NCI-H2081 treated with DMSO at 0.1 percent for 48 hours (cell line): ENCODE measurements at places on chromosomes 4 and X.

- DNase-seq: no peak
Observed at GRCh38 chr4:168731006-168731636, 234.3 kb downstream of the PALLD start.

DNA sequence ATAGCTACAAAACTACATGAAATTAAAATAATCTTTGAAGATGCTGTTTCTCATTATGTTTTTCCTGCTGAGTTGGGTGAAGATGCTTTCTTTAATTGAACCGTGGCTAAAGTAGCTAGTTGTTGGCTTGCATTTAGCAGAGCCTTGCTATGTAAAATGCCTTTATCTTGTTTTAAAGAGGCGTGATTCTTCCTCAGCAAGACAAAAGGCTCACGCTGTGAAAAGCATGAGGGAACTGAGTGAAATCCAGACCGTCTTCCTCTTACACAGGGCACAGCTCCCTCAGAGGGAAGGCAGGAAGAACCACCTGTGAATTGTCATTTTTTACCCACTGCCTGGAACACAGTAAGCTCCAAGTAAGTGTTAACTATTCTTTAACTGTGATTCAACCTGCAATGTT is 39.0 kb upstream of the ZNF518B start:
- no peak for DNase-seq

GRCh38 chr4:153228512-153229140 is 24.4 kb downstream of the TRIM2 start:
- DNase-seq: no peak

- no peak for DNase-seq
Observed at GRCh38 chr4:78638337-78639172, 87.0 kb downstream of the ANXA3 start.

GRCh38 chrX:66030505-66031317 is 9.2 kb downstream of the VSIG4 start:
- no peak for DNase-seq

- DNase-seq: no peak
Observed at GRCh38 chr4:102808009-102808408, 19.3 kb downstream of the UBE2D3 start.

DNA sequence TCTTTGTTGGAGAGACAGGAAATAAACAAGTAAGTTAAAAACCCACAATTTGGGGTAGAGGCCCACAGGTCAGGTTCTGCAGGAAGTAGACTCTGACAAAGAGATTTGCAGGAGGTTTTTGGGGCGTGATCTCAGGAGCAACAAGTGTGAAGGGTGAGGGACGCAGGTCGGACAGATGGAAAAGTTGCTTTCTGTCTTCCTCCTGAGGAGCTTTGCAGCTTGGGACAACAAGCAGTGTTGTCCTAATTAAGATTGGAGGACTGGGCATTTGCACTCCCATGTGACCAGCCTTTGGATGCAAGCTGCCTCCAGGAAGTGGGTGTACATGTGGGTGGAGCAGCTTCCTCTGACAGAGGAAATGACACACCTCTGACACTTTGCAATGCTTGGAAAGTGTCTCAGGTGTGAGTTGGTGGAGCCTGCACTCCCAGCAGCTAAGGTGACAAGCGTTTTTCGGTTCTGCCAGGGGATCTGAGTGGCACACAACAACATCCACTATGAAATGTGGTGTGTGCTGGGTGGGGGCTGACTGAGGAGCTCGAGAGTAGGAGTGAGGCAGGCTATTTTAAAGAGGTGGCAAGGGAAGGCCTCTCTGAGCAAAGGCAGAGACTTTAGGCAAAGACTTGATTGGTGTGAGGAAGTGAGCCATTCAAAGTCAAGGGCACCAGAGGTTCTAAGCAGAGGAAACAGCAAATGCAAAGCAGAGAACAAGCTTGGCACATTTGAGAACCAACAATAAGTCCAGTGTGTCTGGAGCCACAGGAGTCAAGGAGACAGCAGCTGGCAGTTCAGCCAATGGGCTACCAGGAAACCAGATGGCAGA is 339.8 kb upstream of the GATB start:
- no peak for DNase-seq

DNA sequence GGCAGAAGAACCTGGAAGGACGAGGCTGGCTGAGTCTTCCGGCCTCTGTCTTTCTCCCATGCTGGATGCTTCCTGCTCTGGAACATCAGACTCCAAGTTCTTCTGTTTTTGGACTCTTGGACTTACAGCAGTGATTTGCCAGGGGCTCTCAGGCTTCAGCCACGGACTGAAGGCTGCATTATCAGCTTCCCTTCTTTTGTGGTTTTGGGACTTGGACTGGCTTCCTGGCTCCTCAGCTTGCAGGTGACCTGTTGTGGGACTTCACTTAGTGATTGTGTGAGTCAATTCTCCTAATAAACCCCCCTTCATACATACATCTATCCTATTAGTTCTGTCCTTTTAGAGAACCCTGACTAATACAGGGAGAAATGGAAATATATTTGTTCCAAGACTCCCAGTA is 265.8 kb downstream of the PCDH18 start:
- DNase-seq: no peak

DNA sequence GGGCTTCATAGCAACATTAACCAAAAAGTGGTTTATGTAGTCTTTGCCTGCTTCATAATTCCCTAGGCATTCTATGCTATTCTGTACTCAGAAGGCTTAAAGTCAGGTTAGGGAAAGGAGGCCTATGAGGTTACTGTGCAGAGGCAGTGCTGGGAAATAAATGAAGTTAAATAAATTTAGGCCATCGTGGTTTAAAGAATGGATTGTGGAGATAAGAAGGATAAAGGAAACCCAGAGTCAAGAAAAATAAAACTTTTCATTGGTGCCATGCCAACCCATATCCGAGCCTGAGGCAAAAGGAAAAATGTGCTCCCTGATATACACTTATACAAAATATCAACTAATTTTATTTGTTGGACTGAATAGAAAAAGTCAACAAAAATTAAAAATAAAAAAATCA is 70.2 kb downstream of the AR start:
- no peak for DNase-seq

DNA sequence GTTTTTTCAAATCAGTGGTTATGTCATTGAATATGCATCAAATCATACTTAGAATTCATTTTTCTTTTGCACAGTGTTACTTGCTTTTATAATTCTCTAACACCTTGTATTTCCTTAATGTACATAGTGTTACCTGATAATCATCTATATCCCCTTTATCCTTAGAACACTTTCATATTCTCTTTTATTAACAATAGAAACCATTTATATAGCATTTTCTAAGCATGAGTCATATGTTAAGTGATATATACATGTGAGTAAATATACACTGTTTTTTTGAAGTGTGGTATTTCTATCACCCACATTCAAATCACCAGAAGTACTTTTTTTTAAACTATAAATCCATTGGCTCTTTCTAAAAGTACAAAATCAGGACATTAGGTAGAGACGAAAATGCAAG is 15.3 kb downstream of the EPHA5 start:
- DNase-seq: no peak

DNA sequence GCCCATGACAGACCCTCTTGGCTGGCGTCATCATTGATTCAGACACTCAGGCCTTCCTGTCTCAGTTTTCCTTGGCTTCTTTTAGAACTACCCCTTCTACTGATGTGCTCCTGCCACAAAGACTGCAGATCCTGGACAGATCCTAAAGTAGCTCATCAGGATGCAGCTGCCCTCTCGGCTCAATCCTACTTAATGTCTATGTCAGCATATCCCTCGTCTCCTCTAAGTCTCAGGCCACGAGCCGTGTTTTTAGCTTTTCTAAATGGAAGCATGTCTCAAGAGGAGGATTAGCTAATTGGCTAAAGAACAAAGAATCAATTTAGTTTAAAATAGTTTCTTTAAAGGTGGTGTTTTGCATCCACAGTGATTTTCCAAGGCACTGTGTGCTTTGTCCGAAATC is 447.7 kb downstream of the STIM2 start:
- no peak for DNase-seq

- no peak for DNase-seq
Observed at GRCh38 chr4:148312956-148313490, 129.2 kb downstream of the NR3C2 start.

DNA sequence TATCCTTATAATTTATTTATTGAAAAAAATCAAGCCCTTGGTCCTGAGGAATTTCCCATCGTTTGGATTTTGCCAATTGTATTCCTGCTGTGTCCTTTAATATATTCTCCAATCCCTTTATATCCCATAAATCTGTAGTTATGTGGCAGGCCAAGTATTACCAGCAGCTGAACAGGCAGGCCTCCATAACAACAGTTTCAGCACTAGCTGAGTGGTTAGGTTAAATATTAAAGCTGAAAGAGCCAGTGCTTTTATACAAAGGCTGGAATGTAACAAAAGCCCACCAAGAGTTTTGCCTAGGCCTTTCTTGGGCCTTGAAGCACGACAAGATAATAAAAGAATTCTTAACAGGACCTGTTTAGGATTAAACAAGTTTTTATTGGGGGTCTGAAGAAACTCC is 366.6 kb upstream of the GALNT7 start:
- DNase-seq: no peak

GRCh38 chr4:161172396-161173026 is 991.3 kb downstream of the FSTL5 start:
- no peak for DNase-seq

DNA sequence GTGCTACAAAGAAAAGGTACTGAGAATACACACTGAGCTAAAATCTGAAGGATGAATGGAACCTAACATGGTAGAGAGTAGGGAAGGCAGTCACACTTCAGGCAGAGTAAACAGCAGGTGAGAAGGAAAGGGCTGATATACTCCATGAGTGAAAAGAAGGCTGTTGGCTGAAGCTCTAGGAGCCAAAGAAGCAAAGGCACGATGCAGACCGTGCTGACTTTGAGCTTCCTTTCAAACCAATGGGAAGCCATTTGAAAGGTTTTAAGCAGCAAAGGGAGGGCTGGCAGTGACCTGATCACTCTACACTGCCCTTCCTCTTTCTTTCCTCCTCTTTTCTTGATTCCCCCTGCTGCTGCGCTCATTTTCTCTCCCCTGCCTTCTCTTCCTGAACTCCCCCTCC is 66.4 kb downstream of the TMEM154 start:
- DNase-seq: no peak

- no peak for DNase-seq
Observed at GRCh38 chr4:142648378-142648777, 197.7 kb downstream of the INPP4B start.

- no peak for DNase-seq
Observed at GRCh38 chrX:1545776-1546408, 8.9 kb upstream of the P2RY8 start.

DNA sequence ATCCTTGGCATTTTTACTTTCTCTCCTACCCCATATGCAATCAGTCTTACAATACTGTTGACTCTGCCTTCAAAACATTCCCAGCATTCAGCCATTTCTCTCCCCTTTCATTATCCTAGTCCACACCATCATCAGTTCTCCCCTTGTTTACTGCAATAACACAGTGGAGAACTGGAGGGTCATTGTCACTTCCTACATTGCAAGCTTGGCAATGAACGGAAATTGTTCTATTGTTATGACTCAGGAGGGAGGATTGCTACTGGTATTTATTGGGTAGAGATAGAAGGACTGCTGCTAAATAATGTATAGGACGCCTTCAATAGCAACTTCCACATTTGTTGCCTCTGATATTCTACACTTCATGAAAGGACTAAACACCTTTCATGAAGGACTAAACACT is 231.8 kb downstream of the BANK1 start:
- no peak for DNase-seq

DNA sequence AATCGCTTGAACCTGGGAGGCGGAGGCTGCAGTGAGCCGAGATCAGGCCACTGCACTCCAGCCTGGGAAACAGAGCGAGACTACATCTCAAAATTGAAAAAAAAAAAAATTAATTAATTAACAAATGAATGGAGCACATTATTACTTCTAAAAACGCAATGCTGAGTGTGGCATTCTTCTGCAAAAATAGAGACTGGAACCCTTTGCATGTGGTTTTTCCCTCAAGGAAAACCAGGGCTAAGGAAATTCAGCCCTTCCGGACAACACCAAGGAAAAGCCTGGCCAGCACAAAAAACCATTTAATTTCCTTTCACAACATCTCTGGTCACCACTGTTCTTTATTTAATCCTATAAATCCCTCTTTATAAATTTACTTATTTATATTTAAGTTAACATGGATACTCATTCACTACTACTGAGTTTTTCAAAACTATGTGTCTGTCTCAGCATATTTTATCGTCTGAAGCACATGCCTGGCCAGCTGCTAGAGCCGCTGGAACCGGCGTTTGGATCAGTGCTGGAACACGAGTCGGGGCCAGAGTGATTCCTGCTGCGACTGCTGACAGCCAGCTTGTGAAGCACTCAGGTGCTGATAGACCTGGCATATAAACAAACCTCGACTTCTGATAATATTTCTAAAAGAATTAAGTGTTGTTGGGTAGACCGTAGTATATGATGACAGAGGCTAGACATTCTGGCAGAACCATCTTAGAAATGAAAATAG is 84.5 kb upstream of the WWC2 start:
- DNase-seq: no peak

- no peak for DNase-seq
Observed at GRCh38 chrX:8653956-8654355, 78.0 kb downstream of the ANOS1 start.

DNA sequence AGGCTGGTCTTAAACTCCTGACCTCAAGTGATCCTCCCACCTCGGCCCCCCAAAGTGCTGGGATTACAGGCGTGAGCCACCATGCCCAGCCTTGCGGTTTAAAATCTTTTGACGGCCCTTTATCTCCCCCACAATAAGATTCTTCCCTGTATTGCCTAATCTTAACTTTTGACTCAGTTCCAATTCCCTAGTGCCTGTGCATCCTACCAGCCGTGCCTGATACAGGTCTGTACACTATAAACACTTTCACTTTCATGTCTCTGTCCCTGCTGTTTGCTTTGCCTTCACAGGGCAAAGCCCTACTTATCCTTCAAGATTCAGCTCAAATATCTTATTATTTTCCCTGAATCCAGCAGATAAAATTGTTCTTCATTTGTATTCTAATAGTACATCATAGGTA is 74.6 kb downstream of the WDR44 start:
- no peak for DNase-seq

GRCh38 chrX:97039363-97040029 is 155.8 kb downstream of the RPA4 start:
- no peak for DNase-seq

GRCh38 chr4:34534916-34535315 is 1709.4 kb downstream of the ARAP2 start:
- DNase-seq: no peak

DNA sequence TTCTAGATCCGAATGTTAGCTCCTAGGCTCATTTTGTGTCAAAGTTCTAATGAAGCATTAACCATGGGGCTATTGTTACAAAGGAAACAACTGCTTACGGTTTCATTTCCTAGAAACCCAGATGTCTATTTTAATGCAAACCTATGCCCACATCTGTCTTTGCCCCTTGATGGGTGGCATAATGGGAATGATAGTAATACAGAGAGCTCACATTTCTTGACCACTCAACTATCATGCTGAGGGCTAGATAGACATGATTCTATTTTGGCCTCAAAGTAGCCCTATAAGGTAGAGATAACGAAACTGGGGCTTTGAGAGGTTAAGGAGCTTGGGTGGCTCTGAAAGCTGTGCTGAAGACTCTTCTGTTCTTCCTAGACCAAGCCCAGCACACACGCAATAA is 1.9 kb downstream of the TLR7 start:
- no peak for DNase-seq

DNA sequence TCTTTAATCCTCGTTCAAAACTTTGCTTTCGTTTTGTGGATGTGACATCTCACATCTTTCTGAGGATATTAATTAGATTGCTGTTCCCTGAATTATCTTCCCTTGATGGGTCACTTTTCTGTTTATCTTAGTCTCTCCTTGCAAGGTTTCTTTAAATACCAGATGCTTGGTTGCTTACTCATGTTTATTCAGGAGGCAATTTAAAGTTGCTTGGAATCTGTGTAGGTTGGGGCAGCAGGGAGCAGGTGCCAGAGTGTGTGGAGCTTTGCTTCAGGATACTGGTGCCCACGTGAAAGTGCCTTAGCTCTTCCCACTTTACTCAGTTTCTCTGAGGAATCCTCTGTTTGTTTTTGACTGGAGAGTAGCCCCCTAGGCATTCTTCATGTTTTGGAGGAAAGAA is 24.0 kb downstream of the ANAPC4 start:
- DNase-seq: no peak
